ENCODE measurements at places on chromosomes 7 and 10.

GRCh38 chr7:74401137-74401859, 52.4 kb upstream of the GTF2IRD1 start:
- peak; percentile 77 for DNase-seq

DNA sequence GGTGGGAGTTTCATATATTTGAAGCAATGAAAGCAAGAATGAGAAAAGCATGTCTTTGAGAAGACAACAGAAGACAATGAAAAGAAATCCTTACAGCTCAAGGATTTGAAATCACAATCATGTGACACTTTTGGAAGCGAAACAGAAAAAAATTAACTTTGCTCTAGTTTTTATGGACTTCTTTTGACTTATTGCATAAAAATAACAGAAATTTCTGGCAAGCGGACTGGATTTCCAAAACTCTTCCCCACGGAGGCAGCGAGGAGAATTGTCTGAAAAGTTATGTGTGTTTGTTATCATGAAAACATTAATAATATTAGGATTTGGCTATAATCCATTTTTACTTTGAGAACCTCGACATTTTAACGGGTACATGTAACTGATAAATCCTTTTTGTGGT, 223.3 kb downstream of the LRMDA start:
- no peak for DNase-seq

DNA sequence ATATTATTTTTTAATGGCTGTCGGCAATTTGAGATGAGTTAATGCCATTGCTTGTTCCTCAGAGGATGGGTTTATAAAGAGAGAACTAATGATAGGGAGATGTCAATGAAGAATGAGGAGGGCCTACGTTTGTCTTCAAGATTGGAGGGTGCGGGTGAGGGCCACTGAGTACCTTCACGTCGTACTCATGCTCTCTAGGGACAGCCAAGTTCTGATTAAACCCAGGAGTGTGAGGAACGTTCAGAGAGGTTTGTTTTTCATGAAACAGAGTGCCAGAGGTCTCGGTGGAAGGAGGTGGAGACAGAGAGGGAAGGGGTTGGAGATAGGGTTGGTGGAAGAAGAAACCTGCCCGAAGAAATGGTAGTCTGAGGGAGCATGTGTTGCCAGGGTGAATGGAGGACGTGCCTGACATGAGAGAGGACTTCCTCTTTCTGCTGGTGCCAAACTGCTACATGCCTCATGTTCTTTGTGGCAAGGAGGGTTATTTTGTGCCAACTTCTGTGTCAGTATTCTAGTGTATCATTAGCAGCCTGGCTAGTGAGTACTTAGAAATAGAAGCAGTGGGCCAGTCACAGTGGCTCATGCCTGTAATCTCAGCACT, 8.9 kb downstream of the DHTKD1 start:
- DNase-seq: no peak

GRCh38 chr10:56599201-56599600, 238.1 kb upstream of the ZWINT start:
- DNase-seq: no peak

DNA sequence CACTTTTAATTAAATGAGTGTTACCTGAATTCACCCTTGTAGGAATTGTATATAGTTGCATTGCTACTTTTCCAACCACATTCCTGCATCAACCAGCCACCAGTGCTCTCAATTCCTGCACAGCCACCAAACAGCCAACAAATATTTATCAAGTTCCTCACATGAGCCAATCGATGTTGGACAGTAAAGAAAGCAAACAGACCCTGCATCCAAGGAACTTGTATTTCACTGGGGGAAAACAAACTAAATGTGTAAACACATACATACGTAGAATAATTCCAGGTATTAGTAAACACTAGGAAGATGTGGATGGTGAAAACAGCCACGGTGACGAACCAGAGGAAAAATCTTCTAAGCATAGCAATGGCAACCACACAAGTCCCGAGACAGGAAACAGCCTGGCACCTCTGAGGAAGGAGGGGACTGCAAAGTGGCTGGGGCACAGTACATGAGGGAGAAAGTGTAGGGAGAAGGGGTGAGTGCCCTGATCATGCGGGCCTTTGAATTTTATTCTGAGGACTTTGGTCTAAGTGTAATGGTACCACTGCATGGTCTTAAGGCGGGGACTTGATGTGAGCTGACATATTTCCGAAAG, 111.2 kb downstream of the XRCC2 start:
- DNase-seq: no peak

DNA sequence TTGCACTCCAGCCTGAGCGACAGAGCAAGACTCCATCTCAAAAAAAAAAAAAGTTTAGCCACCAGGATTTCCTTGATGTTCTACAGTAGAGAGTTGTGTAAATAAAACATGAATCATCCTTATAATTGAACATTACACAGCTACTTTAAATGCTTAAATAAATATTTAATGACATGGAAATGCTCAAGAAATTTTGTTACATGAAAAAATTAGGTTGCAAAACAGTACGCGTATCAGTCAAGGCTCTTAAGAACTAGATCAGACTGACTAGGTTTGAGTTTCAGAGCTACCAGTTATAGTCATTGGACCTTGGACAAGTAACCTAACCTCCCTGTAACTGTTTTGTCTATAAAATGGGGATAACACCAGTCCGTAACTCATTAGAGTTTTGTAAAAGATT, 38.7 kb upstream of the GSAP start:
- DNase-seq: no peak

GRCh38 chr7:137337902-137338301, 5.6 kb downstream of the PTN start:
- DNase-seq: no peak

DNA sequence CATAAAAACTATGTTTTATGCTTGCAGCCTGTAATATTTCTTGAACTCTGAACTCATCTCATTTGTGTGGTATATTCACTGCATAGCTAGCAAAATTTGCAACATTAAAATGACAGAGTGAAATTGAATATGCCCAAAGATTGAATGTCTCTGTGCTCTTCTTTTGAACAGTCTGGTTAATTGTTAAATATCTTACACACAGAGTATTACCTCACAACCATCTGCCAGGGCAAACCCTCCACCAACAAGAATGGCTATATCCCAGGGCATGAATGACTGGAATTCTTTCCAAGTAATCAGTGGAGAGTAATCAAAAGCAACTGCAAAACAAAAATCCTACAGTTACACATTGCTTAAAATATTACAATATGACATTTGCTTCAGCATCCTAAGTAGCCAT, 76.9 kb downstream of the SLC13A1 start:
- no peak for DNase-seq

GRCh38 chr10:61628875-61629513, 33.7 kb upstream of the CABCOCO1 start:
- DNase-seq: no peak

GRCh38 chr7:94874036-94874785, 33.2 kb upstream of the PPP1R9A start:
- DNase-seq: no peak

- DNase-seq: no peak
Measured at GRCh38 chr7:39650676-39651075, 27.3 kb downstream of the RALA start.

DNA sequence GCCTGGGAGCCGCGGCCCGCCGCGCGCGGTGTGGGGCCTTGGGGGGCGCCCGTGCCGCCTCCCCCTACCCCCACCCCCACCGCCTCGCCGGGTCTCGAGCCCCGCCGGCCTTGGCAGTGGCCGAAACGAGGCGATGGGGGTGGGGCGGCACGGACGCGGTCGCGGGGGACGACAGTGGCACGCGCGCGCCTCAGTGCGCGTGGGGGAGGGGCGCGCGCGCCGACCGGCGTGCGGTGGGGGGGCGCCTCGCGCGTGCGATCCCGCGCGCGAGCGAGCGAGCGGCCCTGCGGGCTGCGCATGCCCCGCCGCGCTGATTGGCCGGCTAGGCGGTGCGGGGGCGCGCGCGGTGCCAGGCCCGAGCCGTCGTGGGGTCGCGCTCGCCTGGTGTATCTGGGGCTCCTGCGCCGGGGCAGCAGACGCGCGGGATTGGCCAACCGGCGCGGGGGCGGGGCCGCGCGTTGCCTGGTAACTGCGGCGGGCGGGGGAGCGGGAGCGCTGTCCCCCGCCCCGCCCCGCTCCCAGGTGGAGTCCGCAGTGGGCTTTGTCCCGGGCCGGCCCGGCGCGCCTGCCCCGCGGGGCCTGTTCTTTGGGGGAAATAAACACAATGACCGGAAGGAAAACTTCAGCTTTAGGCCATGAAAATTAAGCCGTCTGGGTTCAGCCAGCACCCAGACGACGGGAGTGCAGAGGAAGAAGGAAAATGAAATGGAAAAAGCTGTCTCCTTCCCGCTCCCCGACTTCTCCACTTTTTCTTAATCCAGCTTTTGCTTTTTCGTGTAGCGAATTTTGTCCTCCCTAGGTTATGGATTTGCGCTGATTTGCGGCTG, 873 bp downstream of the GTF2I start:
- DNase-seq: peak; percentile 91

- DNase-seq: no peak
Measured at GRCh38 chr10:90865401-90865800, 6.4 kb upstream of the RPP30 start.

- DNase-seq: no peak
Measured at GRCh38 chr10:27513451-27514191, 9.5 kb downstream of the RAB18 start.

- DNase-seq: no peak
Measured at GRCh38 chr10:30052062-30052461, 7.3 kb downstream of the JCAD start.
